Stimulated activated CD8-positive, alpha-beta memory T cell treated with anti-CD3 and anti-CD28 coated beads, Interleukin-4, amount 100 ng/mL, for 1 hour (primary cell): ENCODE measurements at places on chromosomes 13 and 19.

DNA sequence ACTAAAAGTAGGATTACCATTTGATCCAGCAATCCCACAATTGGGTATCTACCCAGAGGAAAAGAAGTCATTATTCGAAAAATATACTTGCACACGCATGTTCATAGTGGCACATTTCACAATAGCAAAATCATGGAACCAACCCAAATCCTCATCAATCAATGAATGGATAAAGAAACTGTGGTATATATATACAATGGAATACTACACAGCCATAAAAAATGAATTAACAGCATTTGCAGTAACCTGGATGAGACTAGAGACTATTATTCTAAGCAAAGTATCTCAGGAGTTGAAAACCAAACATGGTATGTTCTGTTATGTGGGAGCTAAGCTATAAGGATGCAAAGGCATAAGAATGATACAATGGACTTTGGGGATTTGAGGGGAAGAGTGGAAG lies 3.0 kb downstream of the ZNF708 start:
- DNase-seq = no peak

- no peak for DNase-seq
Observed at GRCh38 chr19:44603201-44603945, 10.0 kb upstream of the IGSF23 start.

- DNase-seq = no peak
Observed at GRCh38 chr13:47474839-47475238, 526.2 kb downstream of the SUCLA2 start.

DNA sequence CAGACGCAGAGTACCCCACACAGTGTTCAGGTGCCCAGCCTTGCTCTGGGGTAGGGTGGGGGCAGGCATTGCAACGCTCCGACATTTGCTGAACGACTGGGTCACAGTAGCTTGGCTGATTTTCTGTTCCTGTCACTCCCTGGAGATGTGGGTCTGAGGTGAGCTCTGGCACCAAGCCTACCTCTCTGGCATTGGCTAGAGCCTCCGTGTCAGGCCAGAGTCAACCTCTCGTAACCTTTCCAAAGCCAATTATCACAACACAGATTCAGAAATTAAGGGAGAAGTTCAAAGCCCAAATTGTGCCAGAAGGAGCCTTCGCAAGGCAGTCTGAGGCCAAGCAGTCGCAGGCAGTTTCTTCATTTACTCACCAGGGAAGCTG lies 117.2 kb downstream of the IRS2 start:
- DNase-seq = no peak

DNA sequence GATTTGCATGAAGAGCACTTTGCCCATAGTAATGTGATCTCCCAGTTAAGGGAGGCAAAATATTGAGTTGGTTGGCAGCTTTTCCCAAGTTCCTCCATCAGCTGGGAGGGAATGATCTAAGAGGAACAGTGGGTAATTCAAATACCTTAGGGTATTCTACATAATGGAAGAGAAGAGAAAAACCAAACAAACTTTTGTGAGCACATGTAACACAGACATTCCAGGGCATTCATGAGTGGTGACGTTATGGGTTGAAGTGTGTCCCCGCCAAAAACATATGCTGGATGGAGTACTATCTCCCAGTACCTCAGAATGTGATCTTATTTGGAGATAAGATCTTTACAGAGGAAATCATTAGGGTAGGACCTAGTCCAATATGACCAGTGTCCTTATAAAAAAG lies 220.1 kb downstream of the FOXO1 start:
- no peak for DNase-seq

DNA sequence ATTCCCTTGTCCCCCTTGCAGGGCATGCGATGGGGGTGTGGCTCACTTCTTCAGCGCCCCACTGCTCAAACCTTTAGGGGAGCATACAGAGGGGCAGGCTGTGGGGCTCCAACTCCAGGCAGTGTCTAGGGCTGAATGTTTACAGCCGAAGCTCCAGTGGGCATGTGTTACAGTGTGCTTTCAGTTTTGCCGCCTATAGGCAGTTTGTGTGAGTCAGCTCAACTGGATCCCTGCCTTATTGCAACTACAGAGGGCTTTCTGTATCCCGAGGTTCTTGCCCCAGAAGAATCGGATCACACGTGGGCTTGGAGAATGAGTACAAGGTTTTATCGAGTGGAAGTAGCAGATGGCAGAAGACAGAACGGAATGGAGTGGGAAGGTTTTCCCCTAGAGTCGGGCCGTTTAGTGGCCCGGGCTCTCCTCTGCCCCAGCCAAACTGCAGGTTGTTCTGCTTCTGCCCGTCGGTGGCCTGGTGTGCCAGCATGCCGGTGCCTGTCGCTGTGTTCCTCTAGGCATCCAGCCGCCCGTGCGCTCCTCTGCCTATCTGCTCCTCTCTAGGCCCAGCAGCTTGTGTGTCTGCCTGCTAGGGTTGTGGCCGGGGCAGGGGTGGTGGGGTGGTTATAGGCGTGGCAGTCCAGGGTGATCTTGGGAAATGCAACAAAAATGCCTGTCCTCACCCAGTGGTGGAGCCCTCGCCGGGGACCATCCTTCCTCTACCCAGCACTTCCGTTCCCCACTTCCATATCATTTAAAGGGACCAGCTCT lies 435.9 kb upstream of the SGCG start:
- no peak for DNase-seq

- no peak for DNase-seq
Observed at GRCh38 chr19:40461669-40462221, 3.8 kb downstream of the BLVRB start.

DNA sequence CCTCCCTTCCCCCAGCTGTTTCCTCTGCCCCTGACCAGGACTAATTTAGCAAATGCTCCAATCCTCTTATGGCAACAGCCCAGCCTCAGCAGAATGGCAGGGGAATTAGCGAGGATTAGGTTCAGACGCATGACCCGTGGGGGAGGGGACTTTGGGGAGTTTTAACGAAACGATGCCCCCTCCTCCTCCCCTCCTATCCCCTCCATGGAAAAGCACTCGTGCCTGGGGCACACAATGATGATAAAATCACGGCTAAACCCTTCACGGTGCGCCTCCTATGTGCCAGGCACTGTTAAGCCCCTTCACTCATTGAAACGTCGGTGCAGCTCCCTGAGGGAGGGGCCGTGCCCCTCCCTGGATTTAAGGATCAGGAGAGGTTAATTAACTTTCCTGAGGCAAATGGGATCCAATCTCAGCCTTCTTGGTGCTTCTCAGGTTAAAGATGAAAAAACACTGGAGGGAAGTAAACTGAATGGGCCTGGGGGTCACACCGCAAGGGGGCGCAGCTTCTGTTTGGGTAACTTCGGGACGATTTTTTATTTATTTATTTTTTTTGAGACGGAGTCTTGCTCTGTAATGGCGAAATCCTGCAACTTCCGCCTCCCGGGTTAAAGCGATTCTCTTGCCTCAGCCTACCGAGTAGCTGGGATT lies 10.1 kb upstream of the TPRX2 start:
- no peak for DNase-seq

- no peak for DNase-seq
Observed at GRCh38 chr13:46684287-46685001, 112.5 kb downstream of the ESD start.

DNA sequence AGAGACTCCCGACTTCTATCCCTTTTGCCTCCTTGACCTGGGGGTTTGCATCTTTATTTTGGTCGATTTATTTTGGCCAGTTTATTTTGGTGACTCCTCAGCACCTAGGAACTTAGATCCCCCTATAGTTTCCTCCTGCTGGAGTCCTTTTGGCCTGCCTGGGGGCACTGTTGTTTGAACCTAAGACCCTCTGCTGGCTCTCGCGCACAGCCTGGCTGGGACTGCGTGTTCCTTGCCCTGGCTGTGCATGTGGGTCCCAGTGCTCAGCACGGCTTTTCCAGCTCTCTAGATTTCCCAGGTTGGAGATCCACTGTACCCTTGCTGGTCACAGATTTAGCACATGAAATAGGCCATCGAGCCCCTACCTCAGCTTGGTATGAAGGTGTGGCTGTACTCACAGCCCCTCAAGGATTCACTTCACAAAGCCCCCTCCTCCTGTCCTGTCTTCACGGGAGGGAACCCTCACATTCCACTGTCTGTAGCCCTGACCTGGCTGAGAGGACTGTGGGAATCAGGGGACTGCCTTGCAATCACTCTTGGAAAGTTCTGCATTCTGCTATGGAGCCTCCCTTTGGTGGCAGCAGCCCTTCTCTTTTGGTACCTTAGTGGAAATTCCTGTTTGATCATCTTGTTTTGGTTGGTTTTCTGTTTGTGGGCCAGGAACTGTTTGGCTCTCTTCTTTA lies 8.3 kb downstream of the UBAC2 start:
- no peak for DNase-seq

DNA sequence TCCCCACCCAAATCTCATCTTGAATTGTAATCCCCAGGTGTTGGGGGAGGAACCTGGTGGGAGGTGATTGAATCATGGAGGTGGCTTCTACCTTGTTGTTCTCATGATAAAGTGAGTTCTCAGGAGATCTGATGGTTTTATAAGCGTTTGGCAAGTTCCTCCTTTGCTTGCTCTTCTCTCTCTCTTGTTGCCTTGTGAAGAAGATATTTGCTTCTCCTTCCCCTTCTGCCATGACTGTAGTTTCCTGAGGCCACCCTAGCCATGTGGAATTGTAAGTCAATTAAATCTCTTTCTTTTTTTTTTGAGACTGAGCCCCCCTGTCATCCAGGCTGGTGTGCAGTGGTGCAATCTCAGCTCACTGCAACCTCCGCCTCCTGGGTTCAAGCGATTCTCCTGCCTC lies 34.4 kb downstream of the VSTM1 start:
- DNase-seq = no peak

- DNase-seq = no peak
Observed at GRCh38 chr13:79258489-79258888, 147.6 kb downstream of the RBM26 start.

DNA sequence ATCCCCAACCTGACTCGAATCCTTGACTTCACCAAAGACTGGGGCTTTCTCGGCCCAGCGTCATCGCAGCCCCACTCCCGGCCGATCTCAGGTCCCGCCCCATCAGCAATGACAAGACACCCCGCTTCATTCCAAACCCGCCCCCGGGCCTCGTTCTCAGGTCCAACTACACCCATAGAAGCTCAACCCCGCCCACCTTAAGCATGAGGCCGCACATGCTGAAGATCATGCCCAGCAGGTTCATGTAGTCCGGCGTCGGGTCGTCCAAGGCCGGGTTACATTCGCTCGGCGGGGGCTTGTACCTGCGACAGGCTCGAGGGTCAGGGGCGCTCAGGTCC lies 2.3 kb downstream of the WDR83 start:
- no peak for DNase-seq

DNA sequence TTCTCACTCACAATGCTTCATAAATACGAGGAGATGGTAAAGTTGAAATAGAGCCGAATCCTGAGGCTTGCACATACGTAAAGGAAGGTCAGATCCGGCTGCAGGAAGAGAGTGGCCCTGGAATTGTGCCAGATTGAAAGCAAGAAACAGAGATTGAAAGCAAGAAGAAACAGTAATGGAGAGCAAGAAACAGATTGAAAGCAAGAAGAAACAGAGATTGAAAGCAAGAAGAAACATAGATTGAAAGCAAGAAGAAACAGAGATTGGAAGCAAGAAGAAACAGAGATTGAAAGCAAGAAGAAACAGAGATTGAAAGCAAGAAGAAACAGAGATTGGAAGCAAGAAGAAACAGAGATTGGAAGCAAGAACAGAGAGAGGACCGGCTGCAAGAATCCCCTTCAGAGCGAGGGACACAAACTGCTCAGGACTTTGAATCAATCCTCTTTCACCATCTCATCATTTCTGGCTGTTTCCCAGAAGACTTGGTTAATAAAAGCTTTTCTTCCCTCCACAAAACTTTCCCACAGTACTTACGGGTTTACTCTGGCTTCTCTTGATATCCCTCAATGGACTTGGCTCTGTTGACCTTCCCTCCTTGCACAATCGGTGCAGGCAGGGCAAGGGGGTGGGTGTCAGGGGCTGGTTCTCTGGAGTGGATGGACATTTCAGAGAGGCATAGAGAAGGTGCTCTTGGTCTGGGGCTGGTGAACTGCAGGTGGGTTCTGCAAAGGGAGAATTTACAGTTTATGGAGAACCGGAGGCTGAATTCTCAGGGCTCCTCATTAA lies 25.5 kb downstream of the OR7A5 start:
- DNase-seq = no peak

- no peak for DNase-seq
Observed at GRCh38 chr19:31232871-31233270, 116.4 kb downstream of the TSHZ3 start.

DNA sequence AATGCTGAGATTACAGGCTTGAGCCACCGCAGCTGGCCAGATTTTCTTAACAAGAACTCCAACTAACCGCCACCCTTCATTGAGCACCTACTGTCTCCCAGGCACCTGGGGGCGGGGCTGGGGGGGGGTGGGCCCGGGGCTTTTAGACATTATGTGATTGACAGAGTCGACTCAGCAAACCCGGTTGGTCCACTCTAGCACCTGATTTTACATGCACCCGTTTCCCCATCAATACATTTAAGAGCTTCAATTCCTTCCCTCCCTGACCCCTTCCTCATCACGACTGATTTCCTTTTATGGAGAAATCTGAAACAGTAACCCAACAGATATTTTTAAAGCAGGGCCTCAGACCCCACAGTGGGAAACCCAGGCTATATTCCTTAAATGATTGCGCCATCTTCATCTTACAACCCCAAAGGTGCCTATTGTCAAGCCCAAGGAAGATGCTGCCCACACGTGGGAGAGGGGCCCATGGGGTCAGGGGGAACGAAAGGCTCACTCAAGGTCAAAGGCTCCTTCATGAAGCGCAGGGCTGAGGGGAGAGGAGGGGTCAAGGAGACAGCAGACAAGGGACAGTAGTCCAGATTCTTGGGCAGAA lies 1.8 kb downstream of the INSR start:
- DNase-seq = no peak

- DNase-seq = no peak
Observed at GRCh38 chr13:32164622-32165268, 133.2 kb downstream of the FRY start.

- DNase-seq = no peak
Observed at GRCh38 chr19:8887364-8887763, 55.2 kb downstream of the MBD3L1 start.

DNA sequence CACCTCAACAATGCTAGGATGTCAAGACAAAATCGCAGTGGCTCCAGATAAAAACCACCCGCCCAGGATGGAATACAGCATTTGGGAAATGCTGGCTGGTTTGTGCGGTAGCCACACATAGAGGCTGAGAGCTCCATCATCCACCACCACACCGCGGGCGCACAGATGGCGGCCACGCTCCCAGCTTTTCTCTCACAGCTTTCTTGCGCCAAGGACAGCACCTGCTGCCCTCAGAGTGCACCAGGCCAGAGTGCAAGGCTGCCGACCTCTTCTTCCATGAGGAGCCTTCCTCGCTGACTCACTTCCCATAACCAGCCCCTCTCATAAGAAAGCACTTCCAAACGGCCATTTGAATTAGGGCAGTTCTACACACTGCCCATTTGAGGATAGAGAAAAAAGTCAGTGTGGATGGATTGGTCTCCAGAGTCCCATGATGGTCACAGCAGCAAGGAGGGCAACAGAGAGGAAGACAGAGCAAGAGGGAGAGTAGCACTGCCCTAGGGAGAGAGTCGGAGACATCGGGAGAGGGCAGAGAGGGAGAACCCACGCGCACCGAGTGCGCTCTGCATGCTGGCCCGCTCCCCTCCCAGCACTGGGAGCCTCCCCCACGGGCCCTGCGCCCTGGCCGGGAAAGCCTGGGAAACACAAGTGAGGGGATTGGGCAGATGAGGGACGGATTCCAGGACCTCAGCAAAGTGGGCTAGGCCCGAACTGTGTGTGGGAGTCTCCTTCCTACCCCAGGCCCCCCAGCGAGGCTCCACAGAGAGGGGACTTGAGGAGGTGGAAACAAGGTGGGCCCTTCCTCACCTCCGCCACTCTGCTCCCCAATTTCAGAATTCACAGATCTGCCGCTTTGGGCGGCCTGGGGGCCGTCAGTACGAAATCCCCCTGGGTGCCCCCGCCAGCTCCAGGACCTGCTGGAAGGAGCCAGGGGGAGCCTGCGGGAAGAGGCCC lies 156.9 kb downstream of the USP12 start:
- no peak for DNase-seq
